Activated T-helper 1 cell treated with anti-CD3 and anti-CD28 coated beads, Interleukin-12 subunit alpha, Interleukin-12 subunit beta, Interleukin-2, Interleukin-4 antibody, amounts not matched to agents 30 ng/mL and 10 ng/mL and 1 ng/mL, durations not matched to agents 14 hours and 24 hours and 36 hours (primary cell): ENCODE measurements at places on chromosomes 6 and 20. TPM values are rescaled to one million over a fixed set of nuclear protein-coding genes. Genes with fewer than 3 reads are reported as not detected.
A peak's percentile ranks its signal among the peaks of the same experiment; 100 is the strongest.

- H3K27me3 ChIP-seq: peaks cover 4% of the 10 kb centered on the region
- no peak for DNase-seq
- H3K4me3 ChIP-seq: no peak overlapping the region
- H3K27ac ChIP-seq: no peak overlapping the region
- H3K36me3 ChIP-seq: no peaks in the 10 kb centered on the region
- H3K4me1 ChIP-seq: peaks cover 5% of the 10 kb centered on the region
Observed at GRCh38 chr6:90722648-90723047, 135.8 kb upstream of the MAP3K7 start.

DNA sequence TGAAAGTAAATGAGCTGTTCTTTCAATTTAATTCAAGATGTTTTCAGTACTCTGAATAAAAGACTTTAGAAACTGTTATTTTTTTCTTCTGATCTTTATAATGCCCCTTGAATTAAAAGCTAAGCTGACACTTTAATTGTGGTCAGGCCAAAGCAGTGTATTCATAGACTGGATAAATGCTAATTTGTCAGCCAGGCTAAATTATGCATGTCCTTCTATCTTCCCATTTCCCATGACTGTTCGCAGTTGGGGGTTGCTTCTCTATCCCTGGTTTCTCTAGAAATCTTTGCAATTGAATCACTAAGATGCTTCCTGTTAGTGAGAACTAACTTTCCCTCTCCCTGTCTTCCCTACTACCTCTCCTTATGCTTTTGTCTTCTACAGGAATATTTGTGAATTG is 396.2 kb downstream of the RFPL4B start:
- no peak overlapping the region for H3K27ac ChIP-seq
- no peaks in the 10 kb centered on the region for H3K36me3 ChIP-seq
- no peaks in the 10 kb centered on the region for H3K4me1 ChIP-seq
- no peak for DNase-seq
- H3K27me3 ChIP-seq: no peaks in the 10 kb centered on the region

- DNase-seq: peak; percentile 34
- H3K4me1 ChIP-seq: peaks cover under 1% of the 10 kb centered on the region
- no peak overlapping the region for H3K27ac ChIP-seq
- H3K36me3 ChIP-seq: peaks cover 28% of the 10 kb centered on the region
- no peak overlapping the region for H3K4me3 ChIP-seq
- no peaks in the 10 kb centered on the region for H3K27me3 ChIP-seq
Observed at GRCh38 chr6:149209871-149210775, 107.4 kb upstream of the TAB2 start.

GRCh38 chr20:24147961-24148360 is 159.4 kb upstream of the GGTLC1 start:
- H3K4me3 ChIP-seq: no peak overlapping the region
- no peak for DNase-seq
- no peaks in the 10 kb centered on the region for H3K4me1 ChIP-seq
- H3K36me3 ChIP-seq: no peaks in the 10 kb centered on the region
- H3K27me3 ChIP-seq: no peaks in the 10 kb centered on the region

GRCh38 chr6:117653949-117654348 is 21.3 kb upstream of the NUS1 start:
- H3K36me3 ChIP-seq: no peaks in the 10 kb centered on the region
- H3K27ac ChIP-seq: no peak overlapping the region
- H3K4me1 ChIP-seq: no peaks in the 10 kb centered on the region
- no peak for DNase-seq
- no peak overlapping the region for H3K4me3 ChIP-seq

DNA sequence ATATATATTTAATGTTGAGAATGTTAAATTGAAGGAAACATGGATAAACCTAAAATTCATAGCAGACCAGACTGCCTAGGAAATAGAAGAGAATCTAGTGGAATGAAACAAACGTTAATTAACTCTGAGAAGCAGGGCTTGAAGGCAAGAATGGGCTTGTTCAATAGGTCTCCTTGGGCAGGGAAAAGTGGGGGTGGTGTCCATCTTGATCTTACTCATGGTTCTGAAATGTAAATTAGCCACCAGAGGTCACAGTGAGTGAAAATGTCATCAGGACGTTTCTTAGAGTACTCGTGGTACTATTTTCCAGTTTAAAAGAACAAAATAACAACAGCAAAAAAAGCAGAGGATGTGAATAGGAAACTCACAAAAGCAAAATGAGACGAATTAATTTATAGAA is 66.8 kb upstream of the BTBD3 start:
- no peak overlapping the region for H3K27ac ChIP-seq
- no peak for DNase-seq
- no peak overlapping the region for H3K4me3 ChIP-seq
- H3K27me3 ChIP-seq: no peaks in the 10 kb centered on the region
- no peaks in the 10 kb centered on the region for H3K36me3 ChIP-seq

DNA sequence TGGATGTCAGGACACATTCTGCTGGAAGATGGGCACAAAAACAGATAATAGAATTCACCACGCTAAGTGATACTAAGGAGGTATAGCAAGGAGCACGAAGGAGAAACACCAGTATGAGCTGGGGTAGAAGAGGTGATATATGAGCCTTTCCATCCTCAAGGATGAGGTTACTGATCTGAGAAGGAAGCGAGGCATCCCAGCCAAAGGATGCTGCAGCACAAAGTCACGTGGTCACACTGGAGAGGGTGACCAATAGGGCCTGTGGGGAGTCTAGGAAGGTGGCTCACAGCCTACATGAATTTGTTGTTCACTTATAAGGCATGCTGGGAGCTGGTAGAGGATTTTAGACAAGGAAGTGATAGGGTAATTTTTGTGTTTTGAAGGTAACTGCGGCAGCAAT is 1.4 kb downstream of the GINS1 start:
- no peaks in the 10 kb centered on the region for H3K27me3 ChIP-seq
- no peak for DNase-seq
- H3K4me1 ChIP-seq: peaks cover 31% of the 10 kb centered on the region
- H3K36me3 ChIP-seq: peaks cover 9% of the 10 kb centered on the region

DNA sequence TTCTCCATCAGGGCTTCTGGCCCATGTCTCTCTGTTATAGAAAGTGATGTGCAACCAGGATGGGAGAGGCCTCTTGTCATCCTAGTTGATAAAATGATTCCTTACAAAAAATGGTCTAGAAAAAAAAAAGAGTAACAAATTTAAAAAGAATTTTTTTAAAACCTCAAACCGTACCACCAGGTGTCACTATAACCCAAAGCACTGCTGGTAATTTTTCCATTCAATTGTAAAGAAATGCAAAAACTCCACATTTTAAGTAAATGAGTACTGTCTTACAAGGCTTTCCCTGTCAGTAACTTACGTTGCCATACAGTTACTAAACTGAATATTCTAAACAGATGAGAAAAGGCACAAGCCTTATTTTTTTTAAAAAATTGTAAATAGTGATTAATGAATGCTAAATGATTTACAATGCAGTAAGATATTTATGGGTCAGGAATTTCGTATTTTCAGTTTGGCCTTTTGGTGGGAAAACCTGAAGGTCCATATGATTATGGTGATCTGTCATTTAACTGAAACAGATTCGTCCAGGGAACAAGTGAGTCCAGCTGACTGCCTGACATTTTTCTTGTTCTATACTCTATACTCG is 95.4 kb downstream of the OGFRL1 start:
- no peak overlapping the region for H3K27ac ChIP-seq
- DNase-seq: no peak
- H3K36me3 ChIP-seq: no peaks in the 10 kb centered on the region
- peaks cover 8% of the 10 kb centered on the region for H3K27me3 ChIP-seq
- H3K4me3 ChIP-seq: no peak overlapping the region

DNA sequence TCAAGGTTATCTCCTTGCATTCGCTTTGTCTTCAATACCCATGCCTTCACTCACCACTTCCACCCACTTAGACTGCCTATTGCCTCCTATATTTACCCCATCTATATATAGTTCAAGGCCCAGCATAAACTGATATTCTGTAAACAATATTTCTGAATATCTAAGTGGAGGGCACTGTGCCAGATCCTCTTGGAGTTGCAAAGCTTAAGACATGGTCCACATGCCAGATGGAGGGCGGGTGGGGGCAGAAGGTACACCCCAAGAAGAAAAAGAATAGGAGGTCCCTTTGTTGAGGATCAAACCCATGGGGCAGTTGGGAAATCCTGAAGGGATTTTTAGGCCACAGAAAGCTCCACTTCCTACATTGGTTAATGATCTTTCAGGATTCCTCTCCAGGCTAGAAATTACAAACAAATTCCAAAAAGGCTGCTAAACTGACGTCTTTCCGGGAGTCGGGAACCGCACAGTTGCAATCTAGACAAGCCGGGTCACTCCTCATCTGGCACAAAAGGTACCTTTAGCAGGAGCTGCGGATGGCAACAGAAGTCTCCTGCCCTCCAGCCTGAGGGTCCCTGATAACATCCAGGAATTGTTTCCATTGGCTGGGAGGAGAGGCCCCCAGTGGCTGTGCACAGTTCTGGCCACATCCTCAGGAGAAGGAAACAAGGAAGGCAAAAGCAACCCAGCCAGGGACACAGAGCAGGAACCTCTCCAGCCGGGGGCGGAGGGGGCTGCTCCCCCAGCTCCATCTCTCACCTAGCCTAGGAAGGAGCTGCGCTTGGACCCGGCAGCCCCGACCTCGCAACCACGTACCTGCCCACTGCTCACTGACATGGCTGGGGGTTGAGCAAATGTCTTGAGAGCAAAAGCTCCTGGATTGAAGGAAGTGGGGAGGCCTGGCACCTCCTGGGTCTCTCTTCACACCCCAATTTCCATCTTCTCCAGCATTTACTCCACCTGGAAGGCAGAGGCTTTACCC is 5.9 kb upstream of the LPIN3 start:
- no peak for DNase-seq
- no peaks in the 10 kb centered on the region for H3K36me3 ChIP-seq
- peaks cover 12% of the 10 kb centered on the region for H3K4me1 ChIP-seq
- H3K27me3 ChIP-seq: peaks cover 20% of the 10 kb centered on the region

DNA sequence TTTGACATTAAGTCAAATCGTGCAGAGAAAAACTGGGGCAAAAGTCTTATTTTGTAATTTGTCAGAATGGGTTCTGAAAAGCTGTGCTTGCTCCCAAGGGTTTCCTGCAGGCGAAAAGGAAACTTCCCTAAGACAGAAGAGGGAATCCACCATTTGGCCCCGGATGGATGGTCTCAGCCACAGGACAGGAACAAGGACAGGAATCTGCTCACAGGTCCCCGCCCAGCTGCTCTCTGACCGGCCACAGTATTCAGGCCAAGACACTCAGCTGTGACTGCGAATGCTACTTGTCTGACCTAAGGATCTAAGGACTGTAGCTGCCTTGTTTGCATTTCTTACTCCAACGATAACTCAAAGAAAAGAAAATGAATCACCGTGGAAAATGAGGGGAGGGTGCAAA is 197.0 kb downstream of the BMP7 start:
- no peaks in the 10 kb centered on the region for H3K4me1 ChIP-seq
- H3K4me3 ChIP-seq: no peak overlapping the region
- H3K36me3 ChIP-seq: no peaks in the 10 kb centered on the region

DNA sequence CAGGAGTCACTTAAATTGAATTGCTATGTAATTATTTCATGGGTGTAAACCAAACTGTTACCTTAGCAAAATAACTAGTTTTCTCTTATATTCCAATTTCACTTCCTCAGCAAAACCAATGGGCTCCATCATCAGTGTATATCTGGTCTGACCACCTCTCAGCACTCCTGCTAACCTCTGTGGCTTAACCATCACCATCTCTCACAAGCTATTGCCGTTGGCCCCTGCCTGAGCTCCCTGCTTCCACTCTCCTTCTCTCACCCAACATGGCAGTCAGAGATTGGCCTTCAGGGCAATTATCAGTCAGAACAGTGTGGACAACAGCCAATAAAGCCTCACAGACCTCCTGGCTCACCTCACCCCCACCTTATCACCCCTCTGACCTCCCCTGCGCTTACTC is 124.0 kb downstream of the CARMIL1 start:
- H3K27me3 ChIP-seq: peaks cover 6% of the 10 kb centered on the region
- no peak overlapping the region for H3K4me3 ChIP-seq
- no peak overlapping the region for H3K27ac ChIP-seq
- H3K4me1 ChIP-seq: no peaks in the 10 kb centered on the region
- DNase-seq: no peak

GRCh38 chr6:113120582-113121285 is 736.4 kb upstream of the MARCKS start:
- no peaks in the 10 kb centered on the region for H3K27me3 ChIP-seq
- H3K4me3 ChIP-seq: no peak overlapping the region
- no peaks in the 10 kb centered on the region for H3K36me3 ChIP-seq
- H3K27ac ChIP-seq: no peak overlapping the region
- DNase-seq: no peak

GRCh38 chr6:24272553-24272952 is 85.3 kb downstream of the DCDC2 start:
- DNase-seq: no peak
- no peak overlapping the region for H3K4me3 ChIP-seq
- H3K27ac ChIP-seq: no peak overlapping the region
- no peaks in the 10 kb centered on the region for H3K4me1 ChIP-seq
- H3K36me3 ChIP-seq: no peaks in the 10 kb centered on the region
- peaks cover 6% of the 10 kb centered on the region for H3K27me3 ChIP-seq

- no peaks in the 10 kb centered on the region for H3K27me3 ChIP-seq
- no peak overlapping the region for H3K27ac ChIP-seq
- no peak for DNase-seq
- H3K4me3 ChIP-seq: no peak overlapping the region
Observed at GRCh38 chr6:169167581-169168301, 85.9 kb downstream of the THBS2 start.

GRCh38 chr6:156720691-156721685 is 56.2 kb upstream of the ARID1B start:
- no peaks in the 10 kb centered on the region for H3K36me3 ChIP-seq
- peaks cover 12% of the 10 kb centered on the region for H3K4me1 ChIP-seq
- H3K27me3 ChIP-seq: peaks cover 7% of the 10 kb centered on the region
- H3K4me3 ChIP-seq: peak overlapping the region; percentile 35
- no peak for DNase-seq

DNA sequence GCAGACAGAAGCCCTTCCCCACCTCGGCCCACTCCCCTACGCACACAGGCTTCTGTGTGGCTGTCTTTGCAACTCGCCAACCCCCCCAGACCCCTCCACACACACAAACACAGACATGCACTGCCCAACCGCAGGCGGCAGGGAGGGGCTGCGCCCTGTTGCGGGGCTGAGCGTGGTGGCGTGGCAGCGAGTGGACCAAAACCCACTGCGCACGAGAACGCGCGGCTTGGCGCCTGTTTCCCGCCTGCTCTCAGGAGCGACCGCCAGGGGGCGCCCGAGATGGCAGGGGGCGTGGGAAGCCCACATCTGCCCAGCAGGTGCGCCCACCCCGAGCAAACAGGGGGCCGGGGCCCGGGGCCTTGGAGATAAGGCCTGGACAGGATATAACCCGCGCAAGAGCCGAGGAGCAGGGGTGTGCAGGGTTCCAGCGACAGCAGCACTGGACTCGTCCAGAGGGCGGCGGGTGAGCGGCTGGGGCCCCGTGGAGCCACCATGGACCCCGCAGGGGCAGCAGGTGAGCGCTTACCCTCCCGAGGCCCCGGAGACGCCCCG is at the start of gene RBPJL:
RBPJL (plus strand) TSS at position 410 of the 552 bp plus-strand sequence; CDS start at position 493, 83 bp downstream.
- peaks cover 37% of the 10 kb centered on the region for H3K4me1 ChIP-seq
- peaks cover 3% of the 10 kb centered on the region for H3K27me3 ChIP-seq
- peak; percentile 28 for DNase-seq
- H3K36me3 ChIP-seq: peaks cover 17% of the 10 kb centered on the region

- peaks cover 8% of the 10 kb centered on the region for H3K27me3 ChIP-seq
- H3K36me3 ChIP-seq: no peaks in the 10 kb centered on the region
- no peaks in the 10 kb centered on the region for H3K4me1 ChIP-seq
- no peak overlapping the region for H3K4me3 ChIP-seq
- DNase-seq: no peak
- H3K27ac ChIP-seq: no peak overlapping the region
Observed at GRCh38 chr6:53805725-53806124, 10.9 kb downstream of the LRRC1 start.

NT5E gene
- total RNA-seq: 12.5 and 15.2 TPM in 2 replicates

TCFL5 gene
- 5.7 and 5.8 TPM in 2 replicates for total RNA-seq

C20orf144 gene
- total RNA-seq: 0.22 and 0.29 TPM in 2 replicates

EHMT2 gene
- 75.9 and 80.4 TPM in 2 replicates for total RNA-seq

OR11A1 gene
- total RNA-seq: not detected in 2 replicates

GSTA3 gene
- total RNA-seq: not detected in 2 replicates

RBM24 gene
- total RNA-seq: not detected in 2 replicates

SPTLC3 gene
- total RNA-seq: 0.10 and 0.18 TPM in 2 replicates

TNNC2 gene
- not detected in 2 replicates for total RNA-seq
